Esophagus mucosa (tissue), 1 donor: ENCODE measurements at places on chromosomes 3 and 15. TPM values are rescaled to one million over a fixed set of nuclear protein-coding genes. Genes with fewer than 3 reads are reported as not detected.

DNA sequence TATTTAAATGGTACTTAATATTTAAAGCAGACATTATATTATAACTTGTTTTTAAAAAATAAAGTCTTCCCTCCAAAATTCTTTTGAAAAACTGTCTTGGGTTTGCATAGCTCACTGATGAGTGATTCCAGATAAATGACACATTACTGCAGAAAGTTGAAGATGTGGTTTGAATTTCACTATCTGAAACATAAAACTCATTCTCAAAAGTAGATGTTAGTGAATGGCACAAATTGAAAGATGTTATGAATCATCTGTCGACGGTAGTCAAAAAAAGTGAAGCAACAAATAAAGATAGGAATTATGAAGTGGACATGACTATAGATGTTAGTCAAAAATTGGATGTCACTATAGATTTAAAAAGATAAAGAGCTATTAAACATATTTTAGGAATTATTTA lies 280.5 kb downstream of the GAP43 start:
- no peak for ATAC-seq

The CYP1A2 gene
- not detected for total RNA-seq

The XRN1 gene
- total RNA-seq: 32.6 TPM

GRCh38 chr3:136149667-136150066 lies 46.5 kb downstream of the MSL2 start:
- no peak for ATAC-seq

DNA sequence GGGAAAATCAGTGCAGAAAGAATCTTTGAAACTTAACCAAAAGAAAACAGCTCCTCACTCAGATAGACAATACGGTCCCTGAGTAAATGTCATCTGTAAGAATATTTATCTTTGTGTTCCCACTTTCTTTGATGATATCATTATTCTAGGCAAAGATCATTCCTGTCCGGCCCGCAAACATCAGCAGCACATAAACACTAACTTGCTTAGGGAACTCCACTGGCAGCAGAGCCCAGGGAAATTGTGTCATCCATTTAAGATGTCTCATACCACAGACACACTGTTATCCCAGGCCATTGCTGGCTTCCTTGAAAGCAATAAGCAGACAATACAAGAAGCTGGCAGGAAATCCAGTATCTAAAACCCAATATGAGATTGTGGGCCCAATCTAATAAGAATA lies 20.1 kb upstream of the CD96 start:
- no peak for ATAC-seq

- ATAC-seq: no peak
Measured at GRCh38 chr3:29440413-29441305, 159.8 kb downstream of the RBMS3 start.
